ENCODE measurements at places on chromosomes 3 and 15. TPM values are rescaled to one million over a fixed set of nuclear protein-coding genes. Genes with fewer than 3 reads are reported as not detected.

GRCh38 chr15:25374143-25374542 lies 64.7 kb downstream of the UBE3A start:
- peaks cover 24% of the 10 kb centered on the region for H3K36me3 ChIP-seq
- no peak overlapping the region for H3K4me3 ChIP-seq
- peaks cover 8% of the 10 kb centered on the region for H3K4me1 ChIP-seq
- H3K27ac ChIP-seq = no peak overlapping the region

GRCh38 chr15:43893956-43894355 lies 67.2 kb downstream of the WDR76 start:
- no peaks in the 10 kb centered on the region for H3K4me1 ChIP-seq
- H3K36me3 ChIP-seq = no peaks in the 10 kb centered on the region
- no peak overlapping the region for H3K27ac ChIP-seq
- DNase-seq = no peak
- no peak overlapping the region for H3K4me3 ChIP-seq

DNA sequence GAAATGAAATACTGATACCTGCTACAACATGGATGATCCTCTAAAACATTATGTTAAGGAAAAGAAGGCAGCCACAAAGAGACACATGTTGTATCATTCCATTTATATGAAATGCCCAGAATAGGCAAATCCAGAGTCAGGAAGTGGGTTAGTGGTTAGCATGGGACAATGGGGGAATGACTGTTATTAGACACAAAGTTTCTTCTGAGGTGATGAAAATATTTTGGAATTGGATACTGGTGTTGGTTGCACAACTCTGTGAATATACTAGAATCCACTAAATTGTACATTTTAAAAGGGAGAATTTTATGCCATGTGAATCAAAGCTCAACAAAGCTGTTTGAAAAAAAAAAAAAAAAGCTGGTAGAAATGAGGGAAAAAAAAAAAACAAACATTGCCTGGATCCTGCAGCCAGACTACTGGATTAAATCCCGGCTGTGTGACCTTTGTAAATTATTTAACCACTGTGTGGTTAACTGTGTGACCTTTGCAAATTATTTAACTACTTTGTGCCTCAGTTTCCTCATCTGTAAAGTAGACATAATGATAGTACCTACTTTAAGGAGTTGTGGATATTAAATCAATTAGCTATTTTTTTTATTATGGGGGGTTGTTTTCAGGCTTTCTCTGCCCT lies 75.6 kb upstream of the PRICKLE2 start:
- H3K36me3 ChIP-seq = peaks cover 5% of the 10 kb centered on the region
- H3K27me3 ChIP-seq = no peaks in the 10 kb centered on the region
- H3K4me3 ChIP-seq = no peak overlapping the region
- no peak overlapping the region for H3K27ac ChIP-seq
- no peak for DNase-seq
- no peaks in the 10 kb centered on the region for H3K4me1 ChIP-seq

GRCh38 chr3:35638980-35639253 lies 408 bp upstream of the ARPP21 start:
- no peaks in the 10 kb centered on the region for H3K4me1 ChIP-seq
- H3K27me3 ChIP-seq = peaks cover 24% of the 10 kb centered on the region
- H3K4me3 ChIP-seq = no peak overlapping the region
- no peak for DNase-seq
- H3K27ac ChIP-seq = no peak overlapping the region

DNA sequence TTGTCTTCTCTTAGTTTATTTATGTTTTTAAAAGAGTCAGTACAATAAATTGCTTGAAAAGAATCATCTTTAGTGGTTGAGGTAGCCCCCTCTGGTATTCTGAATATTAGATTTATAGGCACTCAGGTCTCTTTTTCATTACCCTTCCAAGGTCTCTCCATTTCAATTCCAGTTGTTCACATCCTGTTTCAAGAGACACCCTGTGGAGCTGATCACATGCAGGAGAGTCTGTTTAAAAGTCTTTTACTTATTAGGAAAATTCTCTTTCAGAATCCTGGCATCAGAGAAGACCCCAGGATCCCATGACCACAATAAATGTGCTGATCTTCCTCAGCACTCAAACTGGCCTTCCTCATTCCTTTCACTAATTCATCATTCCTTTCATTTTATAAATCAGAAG lies 195.7 kb downstream of the ZIC4 start:
- no peak overlapping the region for H3K27ac ChIP-seq
- DNase-seq = no peak
- peaks cover 10% of the 10 kb centered on the region for H3K36me3 ChIP-seq
- no peaks in the 10 kb centered on the region for H3K27me3 ChIP-seq

DNA sequence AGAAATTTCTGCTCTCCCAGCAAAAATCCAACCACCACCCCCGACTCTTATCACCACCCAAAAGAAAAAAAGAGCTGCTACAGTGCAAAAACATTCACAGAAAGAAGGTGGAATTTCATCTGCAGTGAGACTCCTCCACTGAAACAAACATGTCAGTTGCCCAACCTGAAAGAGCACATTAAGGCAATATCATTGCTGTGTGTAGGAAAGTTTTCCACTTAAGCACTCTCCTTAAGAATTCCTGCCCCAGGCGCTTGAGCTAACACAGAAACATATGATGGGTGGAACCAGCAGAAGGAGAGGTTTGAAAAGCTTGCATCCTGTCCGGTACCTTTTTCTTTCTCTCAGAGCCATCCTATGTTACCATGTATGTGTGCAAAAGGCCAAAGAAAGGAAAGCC lies 200.8 kb upstream of the GADL1 start:
- H3K36me3 ChIP-seq = no peaks in the 10 kb centered on the region
- peaks cover 2% of the 10 kb centered on the region for H3K27me3 ChIP-seq
- H3K27ac ChIP-seq = no peak overlapping the region
- no peak overlapping the region for H3K4me3 ChIP-seq

DNA sequence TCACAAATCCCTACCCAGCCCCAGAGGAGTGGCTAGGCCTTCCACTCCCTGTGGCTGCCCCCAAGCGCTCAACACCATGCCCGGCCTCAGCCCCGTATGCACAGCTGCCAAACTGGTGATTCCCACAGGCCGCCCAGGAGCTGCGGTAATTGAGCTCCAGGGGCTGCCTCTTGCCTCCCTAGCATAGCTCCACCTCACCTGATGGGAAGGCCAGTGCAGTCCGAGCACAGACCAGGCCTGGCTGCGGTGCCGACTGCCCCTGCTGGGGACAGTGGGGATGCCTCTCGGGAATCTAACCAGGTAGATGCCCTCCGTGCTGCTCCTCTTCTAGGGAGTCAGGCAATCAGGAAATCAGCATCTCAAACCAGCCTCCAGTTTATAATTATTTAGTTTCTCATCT lies 25.9 kb downstream of the SCN5A start:
- no peak overlapping the region for H3K4me3 ChIP-seq
- H3K27ac ChIP-seq = no peak overlapping the region
- no peak for DNase-seq
- no peaks in the 10 kb centered on the region for H3K27me3 ChIP-seq
- H3K4me1 ChIP-seq = no peaks in the 10 kb centered on the region

DNA sequence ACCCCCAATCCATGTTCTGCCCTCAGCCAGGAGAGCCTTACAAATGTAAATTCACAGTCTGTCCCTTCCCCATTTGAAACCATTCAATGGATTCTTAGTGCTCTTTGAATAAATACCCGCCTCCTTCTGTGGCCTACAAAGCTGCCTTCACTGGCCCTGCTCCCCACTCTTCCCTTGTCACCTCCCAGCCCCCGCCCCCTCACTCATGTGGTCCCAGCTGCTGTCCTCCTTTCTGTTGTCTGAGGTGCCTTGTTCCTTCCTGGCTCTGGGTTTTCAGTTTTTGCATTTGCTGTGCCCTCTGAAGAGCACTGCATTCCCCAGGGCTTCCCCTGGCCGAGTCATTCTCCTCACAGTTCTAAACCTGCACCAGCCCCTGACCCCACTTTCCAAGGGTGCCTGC lies 3.2 kb downstream of the EFCAB12 start:
- H3K36me3 ChIP-seq = peaks cover 4% of the 10 kb centered on the region
- H3K27ac ChIP-seq = no peak overlapping the region
- H3K4me1 ChIP-seq = peaks cover 35% of the 10 kb centered on the region

GRCh38 chr3:152591515-152591914 lies 243.4 kb upstream of the P2RY1 start:
- DNase-seq = no peak
- H3K27ac ChIP-seq = no peak overlapping the region
- no peak overlapping the region for H3K4me3 ChIP-seq

DNA sequence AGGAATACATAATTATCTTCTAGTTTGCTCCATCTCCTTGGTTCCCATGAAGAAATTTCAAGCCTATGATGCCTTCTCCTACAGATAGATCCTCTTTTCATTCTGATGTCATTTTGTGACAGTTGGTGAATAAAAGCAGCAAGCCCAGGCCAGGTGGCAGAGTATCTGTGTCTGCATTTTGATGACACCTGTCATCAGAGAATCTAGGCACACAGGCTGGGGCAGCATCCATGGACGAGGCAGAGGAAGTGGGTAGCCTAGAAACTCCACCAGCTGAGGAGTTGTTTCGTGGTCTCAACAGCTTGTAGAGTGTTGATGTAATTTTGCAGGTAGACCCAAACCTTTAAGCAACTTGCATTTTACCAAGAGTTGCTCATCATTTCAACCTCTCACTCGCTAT lies 269.8 kb downstream of the FEZF2 start:
- no peaks in the 10 kb centered on the region for H3K27me3 ChIP-seq
- no peak for DNase-seq
- no peak overlapping the region for H3K4me3 ChIP-seq

DNA sequence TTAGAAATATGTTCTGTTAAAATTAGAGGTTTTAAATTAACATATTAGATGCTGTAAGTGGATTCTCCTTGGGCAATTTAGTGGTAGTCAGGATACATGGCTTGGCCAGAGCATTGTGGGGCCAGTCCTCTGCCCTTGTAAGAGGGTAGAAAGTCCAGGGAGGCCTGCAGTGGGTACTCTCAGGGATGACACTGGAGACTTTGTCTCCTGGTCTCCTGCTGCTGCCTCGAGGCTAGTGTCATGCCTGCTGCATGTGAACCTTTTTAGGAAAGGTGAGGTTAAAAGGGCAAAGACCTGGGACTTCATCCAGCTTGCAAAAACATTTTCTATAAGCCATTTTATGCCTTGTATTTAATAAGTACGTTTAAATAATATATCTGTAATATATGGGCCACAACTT lies 96.8 kb upstream of the PROK2 start:
- H3K4me3 ChIP-seq = no peak overlapping the region
- no peaks in the 10 kb centered on the region for H3K36me3 ChIP-seq
- H3K27ac ChIP-seq = no peak overlapping the region
- peaks cover 21% of the 10 kb centered on the region for H3K27me3 ChIP-seq

- no peak overlapping the region for H3K4me3 ChIP-seq
- H3K27me3 ChIP-seq = no peaks in the 10 kb centered on the region
- DNase-seq = no peak
- no peaks in the 10 kb centered on the region for H3K4me1 ChIP-seq
- no peak overlapping the region for H3K27ac ChIP-seq
Observed at GRCh38 chr3:90184861-90185260, 1077.4 kb downstream of the EPHA3 start.

DNA sequence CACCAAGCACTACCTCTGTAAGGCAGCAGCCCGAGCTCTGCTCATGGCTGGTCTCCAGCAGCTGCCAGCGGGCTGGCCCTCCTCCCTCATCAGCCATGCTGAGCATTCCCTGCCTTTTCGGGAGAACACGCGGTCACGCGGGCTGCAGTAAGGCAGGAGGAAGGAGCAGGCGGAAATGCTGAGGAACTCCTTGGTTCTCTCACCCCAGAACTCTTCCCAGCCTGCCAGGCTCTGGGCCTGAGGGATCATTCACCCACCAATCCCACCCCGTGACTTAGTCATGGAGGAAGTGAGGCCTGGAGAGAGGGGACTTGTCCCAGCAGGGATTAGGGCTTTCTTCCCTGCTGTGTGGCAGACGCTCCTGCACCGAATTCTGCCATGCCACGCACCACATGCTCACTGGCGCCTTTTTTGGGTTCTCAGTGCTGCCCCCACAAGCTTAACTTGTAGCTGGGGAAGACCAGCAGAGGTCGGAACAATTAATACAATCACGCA lies 42.9 kb upstream of the RPL32 start:
- H3K36me3 ChIP-seq = no peaks in the 10 kb centered on the region
- H3K27ac ChIP-seq = no peak overlapping the region
- H3K4me1 ChIP-seq = peaks cover 13% of the 10 kb centered on the region
- no peak overlapping the region for H3K4me3 ChIP-seq

- no peaks in the 10 kb centered on the region for H3K4me1 ChIP-seq
- peaks cover 44% of the 10 kb centered on the region for H3K27me3 ChIP-seq
- H3K27ac ChIP-seq = no peak overlapping the region
- H3K4me3 ChIP-seq = no peak overlapping the region
Observed at GRCh38 chr15:44159492-44159891, 35.6 kb downstream of the FRMD5 start.

DNA sequence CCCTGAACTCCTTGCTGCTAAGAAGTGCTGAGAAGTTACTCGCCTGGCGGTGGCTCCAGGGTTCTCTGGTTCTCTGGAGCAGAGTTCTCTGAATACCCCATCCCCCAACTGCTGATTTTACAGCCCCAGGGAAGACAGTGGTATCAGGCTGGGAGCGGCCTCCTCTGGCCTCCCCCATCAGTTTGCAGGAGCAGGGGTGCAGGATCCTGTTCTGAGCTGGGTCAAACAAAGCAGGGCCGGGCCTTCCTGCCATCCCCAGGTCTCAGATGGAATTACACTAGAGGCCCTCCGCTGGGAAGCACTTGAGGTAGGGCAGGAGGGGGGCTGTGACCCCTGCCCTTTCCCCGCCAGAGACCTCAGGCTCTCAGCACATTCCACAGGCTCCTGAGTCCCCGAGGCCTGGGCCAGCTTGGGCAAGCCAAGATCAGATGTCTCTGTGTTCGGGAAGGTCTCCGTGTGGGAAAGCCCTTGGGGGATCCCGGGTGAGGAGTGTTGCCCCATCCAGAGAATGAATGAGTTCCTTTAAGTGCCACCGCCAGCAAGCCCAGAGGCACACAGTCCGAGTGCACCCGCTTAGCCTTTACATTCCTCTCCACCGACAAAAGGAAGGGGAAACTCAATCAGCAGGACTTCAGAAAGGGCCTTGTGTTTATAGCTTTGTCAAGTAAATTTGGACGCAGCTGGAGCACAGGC lies 149.9 kb downstream of the LRRK1 start:
- no peak for DNase-seq
- H3K4me3 ChIP-seq = no peak overlapping the region
- no peaks in the 10 kb centered on the region for H3K4me1 ChIP-seq
- H3K36me3 ChIP-seq = no peaks in the 10 kb centered on the region
- peaks cover 5% of the 10 kb centered on the region for H3K27me3 ChIP-seq

DNA sequence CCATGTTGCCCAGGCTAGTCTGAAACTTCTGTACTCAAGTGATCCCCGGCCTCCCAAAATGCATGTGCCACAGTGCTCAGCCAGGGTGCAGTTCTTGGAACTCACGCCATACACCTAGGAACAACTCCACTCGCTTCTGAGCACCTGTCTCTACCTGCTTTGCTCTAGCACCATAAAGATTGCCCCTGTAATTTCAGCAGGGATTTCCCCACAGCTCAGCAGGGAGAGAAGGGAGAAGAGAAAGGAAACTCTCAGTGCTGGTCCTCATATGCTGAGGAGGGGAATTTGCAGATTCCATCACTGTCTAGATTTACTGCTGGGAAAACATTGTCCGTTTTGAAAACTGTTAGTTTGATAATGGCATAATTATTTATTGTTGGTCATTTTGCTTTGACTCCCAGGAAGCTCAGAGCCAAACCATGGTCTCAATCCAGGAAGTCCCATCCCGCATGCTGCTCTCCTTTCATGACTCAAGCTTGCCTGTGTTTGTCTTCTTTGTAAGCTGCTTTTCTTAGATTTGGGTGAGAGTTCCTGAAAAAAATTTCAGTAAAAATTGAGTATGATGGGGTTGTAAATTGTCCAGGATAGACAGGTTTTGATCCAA lies 24.2 kb downstream of the TRIM71 start:
- no peaks in the 10 kb centered on the region for H3K36me3 ChIP-seq
- H3K4me3 ChIP-seq = no peak overlapping the region
- peaks cover 2% of the 10 kb centered on the region for H3K27me3 ChIP-seq

The SPATA12 gene
- total RNA-seq = not detected

The STAC gene
- not detected for total RNA-seq

The IQCH gene
- 0.10 TPM for total RNA-seq

The P4HTM gene
- 34.7 TPM for total RNA-seq

The FBXL2 gene
- total RNA-seq = not detected

The NGLY1 gene
- 71.3 TPM for total RNA-seq

Measured in natural killer cell treated with Interleukin-12 subunit alpha and Interleukin-12 subunit beta and Interleukin-15 and Interleukin-18, amount 100 ng/mL, for 72 hours (primary cell).